ENCODE measurements at places on chromosomes 6 and 20. TPM values are rescaled to one million over a fixed set of nuclear protein-coding genes. Genes with fewer than 3 reads are reported as not detected.

DNA sequence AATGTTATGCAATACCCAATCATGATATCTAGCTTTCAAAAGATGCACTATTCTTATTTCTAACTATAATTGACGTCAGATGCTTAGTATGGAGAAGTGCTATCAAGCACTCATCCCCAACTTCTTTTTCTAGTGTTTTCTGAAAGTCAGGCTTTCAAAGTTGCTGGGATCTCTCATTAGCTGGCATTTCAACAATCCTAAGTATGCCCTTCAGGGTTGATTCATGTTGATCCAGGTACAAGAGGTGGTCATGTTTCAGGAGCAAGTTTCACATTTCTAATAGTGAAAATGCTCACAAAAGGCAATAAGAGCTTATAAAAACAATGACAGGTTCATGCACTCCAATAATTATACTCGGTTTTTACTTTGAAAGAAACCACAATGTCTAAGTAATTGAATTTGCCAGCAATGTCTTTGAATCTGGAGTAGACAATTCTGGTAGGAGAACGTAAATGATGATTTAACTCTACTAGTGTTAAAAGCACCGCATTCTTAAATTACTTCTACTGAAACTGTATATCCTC is 193.7 kb upstream of the KHDRBS2 start:
- no peak for DNase-seq

- no peak for DNase-seq
Observed at GRCh38 chr6:42664718-42665117, 57.7 kb downstream of the PRPH2 start.

- DNase-seq = no peak
Observed at GRCh38 chr20:47825011-47825762, 39.9 kb upstream of the SULF2 start.

DNA sequence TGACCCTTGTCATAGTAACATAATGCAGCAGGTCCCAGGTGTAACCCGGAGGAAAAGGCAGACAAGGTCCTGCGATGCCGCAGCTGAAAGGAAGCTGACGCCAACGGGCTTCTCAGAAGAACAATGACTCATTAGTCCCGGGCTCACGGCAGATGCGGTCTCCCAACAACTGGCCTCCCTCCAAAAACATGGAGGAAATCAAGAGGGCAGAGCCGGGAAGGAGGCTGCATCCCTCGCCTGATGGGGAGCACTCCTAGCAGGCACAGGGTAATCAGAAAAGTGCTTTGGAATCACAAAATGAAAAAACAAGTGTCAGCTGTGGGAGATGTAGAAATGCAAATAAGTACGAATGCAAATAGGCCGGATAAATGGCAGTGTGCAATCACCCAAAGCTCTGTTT is 165.2 kb upstream of the AGPAT4 start:
- peak; percentile 95 for DNase-seq

DNA sequence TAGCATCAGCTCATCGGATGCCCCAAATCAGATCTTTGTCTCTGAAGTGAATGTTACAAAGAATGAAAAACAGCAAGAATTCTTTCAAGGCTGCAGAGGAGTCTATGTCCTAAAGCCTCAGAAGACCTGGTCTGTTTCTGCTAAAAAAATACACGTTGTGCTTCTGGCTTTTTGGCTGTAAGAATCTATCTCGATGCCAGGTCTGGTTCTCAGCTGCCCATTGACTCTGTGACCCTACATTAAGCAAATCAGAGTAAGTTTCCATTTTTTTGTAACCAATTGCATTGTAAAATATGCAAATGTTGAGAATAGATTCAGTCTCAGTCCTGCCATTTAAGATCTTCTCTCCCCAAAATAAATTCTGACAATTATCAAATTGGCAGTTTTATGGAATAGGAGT is 705.4 kb downstream of the RFPL4B start:
- DNase-seq = no peak

SYNDIG1 gene
- 1.7 TPM for total RNA-seq

DNA sequence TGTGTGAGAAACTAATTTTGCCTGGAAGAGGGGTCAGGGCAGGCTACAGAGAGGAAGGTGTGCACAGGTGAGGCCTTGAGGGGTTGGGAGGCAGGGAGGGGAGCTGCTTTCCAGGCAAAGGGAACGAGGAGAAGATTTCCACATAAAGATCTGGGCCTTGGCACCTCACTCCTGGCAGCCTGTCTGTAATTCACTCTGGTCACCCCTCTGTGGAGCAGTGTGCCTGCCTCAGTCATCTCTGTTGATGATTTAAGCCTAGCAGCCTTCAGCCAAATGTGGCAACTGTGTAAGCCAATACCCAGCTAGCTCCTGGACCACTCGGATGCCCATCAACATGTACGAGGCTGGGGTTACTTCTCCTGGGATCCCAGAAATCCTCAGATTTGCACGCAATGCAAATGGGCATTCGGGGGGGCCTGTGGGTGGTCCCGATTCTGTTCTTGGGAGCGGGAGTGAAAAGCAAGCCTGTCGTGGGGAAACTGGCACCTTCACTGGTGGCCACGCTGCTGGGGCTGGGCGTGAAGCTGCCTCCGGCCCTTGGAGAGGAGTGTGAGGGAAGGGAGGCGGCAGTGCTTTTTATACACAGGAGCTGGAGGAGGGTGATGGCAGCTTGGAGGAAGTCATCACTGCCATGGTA is 360.4 kb downstream of the ZFAND3 start:
- no peak for DNase-seq

PCNA gene
- total RNA-seq = 113 TPM

OPRM1 gene
- not detected for total RNA-seq

DNA sequence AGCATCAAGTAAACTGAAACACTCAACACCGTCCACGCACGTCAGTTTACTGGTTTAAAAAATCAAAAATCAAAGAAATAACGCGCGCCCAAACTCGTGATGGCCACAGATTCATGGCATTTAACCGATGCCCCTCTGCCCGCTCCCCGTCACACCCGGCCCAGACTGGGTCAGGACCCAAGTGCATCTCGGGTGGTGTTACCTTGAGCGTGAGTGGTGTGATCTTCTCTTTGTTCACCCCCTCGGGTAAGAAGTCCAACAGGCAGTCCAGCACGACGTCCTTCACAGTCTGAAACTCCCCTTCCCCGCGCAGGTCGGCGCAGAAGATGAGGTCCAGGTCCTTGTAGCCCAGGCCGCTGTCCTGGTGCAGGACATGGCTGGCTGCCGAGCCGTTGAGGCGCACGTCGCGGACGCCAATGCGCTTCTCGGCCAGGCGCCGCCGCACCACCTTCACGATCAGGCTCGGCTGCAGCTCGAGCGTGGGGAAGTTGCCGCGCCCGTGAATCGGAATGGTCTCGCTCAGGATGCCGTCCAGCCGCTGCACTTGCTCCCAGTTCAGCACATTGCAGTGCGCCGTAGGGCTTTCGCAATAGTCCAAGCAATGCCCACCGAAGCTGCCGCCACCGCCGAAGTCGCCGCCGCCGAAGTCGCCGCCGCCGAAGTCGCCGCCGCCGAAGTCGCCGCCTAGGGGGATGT is 945 bp downstream of the TENT5A start:
- peak; percentile 62 for DNase-seq

SNAI1 gene
- total RNA-seq = 13.4 TPM

RBM24 gene
- 194 TPM for total RNA-seq
